NCI-H1092 (cell line): ENCODE measurements at places on chromosomes 3 and 15.

- no peak for DNase-seq
Observed at GRCh38 chr3:193948459-193948858, 187.5 kb upstream of the HES1 start.

DNA sequence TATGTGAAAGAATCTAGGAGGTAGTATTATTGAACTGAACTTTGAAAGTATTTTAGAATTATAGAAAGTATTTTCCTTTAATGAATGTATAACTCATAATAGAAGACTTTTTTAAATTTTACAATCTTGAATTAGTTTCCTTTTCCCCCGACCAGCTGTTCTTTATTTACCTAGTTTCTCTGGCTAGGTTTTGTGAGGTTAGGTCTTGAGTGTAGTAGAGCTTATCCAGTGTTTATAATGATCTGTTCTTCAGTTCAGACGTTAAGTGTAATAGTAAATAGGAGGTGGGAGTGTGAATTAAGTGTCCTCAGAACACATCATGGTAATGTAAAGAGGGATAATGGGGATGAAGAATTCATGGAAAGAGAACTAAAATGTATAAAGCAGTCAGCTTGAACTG lies 93.8 kb downstream of the MYRIP start:
- DNase-seq: no peak

DNA sequence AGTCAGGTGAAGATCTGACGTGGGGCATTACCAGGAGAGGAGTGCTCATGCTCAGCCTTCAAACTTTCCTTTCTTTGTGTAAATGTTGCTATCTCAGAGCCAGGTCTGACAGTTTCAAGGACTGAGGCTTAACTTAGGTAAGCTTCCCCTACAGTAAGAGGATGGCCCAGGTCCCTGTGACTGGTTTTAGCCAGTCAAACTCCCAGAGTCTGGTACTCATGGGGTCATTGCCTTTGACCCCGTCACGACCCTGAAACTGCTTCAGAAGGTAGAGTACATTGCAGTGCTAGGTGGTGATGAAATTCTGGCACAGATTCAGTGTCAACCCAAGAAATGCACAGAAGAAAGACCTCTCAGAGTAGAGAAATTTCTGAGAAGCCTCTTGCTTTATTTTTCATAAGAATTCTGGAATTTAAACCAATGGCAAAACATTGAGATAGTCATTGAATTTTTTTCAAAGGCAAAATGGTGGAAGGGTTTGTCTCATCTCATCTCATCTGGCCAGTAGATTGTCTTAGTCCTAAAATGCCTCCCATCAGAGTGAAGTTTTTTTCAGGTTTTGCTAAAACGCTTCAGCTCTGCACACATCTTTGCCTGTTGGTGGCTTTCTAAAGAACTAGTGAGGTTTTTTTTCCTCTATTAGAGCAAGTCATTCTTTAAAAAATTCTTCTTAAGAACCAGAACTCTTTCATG lies 23.1 kb downstream of the ZBTB38 start:
- no peak for DNase-seq

- no peak for DNase-seq
Observed at GRCh38 chr15:77654975-77655374, 22.3 kb upstream of the LINGO1 start.

- DNase-seq: no peak
Observed at GRCh38 chr3:12734960-12735359, 24.1 kb downstream of the TMEM40 start.

- DNase-seq: peak; percentile 71
Observed at GRCh38 chr3:173397161-173398110, at the start of gene NLGN1. Gene NLGN1 (plus strand): TSS chr3:173397744.

DNA sequence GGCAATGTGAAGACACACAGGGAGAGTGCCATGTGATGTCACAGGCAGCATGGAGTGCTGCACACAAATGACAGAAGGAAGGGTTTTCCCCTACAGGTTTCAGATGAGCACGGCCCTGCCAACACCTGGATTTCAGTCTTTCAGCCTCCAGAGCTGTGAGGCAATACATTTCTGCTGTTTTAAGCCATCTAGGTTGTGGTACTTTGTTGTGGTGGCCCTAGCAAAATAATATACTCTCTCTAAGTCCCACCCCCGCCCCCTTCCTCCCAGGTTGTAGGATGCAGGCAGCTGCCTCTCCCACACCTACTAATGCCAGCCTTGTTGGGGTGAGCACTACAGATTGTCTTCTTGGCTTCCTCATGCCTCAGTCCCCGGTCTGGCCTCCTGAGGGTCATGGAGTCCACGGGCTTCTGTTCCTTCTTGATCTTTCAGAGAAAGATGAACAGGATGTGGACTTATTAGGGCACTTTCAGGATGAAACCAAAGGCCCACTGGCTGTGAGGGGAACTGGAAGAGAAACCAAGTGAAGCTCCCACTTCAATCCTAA lies 180.0 kb downstream of the CD47 start:
- no peak for DNase-seq

- no peak for DNase-seq
Observed at GRCh38 chr3:62550439-62550838, 177.1 kb upstream of the FEZF2 start.

DNA sequence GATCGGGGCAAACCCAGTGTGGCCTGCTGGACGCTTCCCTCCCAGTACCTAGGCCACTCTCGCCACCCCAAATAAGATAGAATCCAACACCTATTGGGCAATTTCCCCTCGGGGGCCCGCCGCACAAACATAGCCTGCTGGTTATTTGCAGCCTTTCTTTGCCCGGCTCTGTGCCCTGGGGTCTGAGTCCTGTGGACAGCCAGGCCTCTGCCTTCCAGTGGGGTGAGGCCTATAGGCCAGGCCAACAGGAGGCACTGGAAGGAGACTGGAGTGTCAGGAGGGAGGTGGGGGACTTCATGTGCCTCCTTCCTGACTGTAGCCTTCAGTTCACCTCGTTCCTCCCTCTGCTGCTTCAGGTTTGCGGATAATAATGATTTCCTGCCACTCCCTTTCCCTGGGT lies 47.4 kb upstream of the LDHAL6B start:
- DNase-seq: no peak

GRCh38 chr15:73075160-73075859 lies 23.0 kb downstream of the NEO1 start:
- no peak for DNase-seq

DNA sequence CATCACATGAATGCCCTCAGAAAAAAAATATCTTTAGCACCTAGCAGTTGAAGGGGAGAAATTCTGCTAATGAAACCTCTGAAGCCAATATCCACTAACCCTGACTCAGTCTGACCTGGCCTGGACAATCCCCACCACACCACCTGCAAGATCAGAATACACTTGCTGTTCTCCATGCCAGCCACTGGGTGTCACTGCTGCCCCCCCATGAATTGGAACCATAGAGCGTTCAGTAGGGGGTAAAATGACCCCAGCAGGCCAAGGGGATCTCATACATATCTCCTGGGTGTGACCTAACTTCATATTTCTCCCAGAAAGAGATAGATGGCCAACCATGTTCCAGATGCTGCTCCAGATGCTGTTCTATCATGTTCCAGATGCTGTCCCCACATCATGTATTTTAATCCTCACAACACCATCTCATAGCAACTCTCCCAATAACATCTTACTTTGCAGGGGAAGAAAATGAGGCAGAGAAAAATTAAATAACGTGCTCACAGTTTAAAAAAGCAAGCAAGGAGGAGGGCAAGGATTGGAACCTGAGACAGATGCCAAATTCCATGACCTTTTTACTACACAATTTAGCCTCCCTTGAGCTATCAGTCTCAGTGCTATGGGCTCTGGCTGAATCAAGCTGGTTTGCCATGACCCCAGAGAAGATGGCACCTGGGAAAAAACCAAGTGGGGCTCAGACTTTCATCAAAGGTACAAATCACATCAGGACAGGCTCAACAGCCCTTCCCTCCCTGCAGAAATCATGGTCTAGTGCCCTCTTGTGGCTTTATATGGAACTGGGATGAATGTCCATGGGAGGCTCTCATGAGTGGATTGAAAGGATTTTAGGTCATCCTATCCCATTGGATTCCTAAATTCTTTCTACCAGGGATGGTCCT lies 12.4 kb downstream of the NTRK3 start:
- DNase-seq: no peak

GRCh38 chr15:81108427-81108826 lies 25.6 kb upstream of the CFAP161 start:
- no peak for DNase-seq

DNA sequence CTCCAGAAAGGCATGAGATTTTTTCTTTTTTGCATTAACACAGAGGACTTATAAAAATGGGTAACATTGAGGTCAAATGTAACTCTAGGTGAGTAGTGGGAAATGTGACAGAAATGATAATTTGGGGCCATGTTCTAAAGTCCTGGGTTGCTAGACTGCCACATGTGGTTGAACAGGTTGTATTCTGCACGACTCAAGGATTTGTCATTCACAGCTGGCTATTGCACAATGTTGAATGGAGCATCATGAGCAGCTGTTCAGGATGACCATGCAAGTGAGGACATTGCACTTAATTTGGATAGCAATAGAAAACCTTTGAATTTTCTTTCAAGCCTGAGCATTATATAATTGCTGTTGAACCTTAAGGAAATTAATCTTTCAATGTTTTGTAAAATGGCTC lies 396.6 kb downstream of the NAALADL2 start:
- DNase-seq: no peak

GRCh38 chr3:52836986-52837385 lies 2.2 kb upstream of the MUSTN1 start:
- no peak for DNase-seq

DNA sequence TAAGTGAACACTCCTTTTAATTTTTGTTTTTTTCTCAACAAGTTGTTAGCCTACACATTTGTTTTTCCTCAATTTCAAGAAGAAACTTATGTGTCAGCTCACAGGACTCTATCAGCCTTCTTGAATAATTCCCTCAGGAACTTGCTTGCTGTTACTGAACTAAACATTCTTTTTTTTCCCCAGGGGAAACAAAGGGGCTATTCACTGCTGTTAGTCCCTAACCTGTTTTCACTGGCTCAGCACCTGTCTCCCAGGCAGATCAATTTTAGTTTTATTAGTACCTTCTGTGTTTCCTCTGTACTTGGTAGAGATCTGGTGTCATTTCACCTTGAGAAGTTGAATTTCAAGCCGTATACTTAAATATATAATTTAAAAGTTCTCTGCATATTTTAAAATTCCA lies 644.6 kb downstream of the CADM2 start:
- DNase-seq: no peak

GRCh38 chr3:4850928-4851265 lies 128.3 kb upstream of the BHLHE40 start:
- no peak for DNase-seq

DNA sequence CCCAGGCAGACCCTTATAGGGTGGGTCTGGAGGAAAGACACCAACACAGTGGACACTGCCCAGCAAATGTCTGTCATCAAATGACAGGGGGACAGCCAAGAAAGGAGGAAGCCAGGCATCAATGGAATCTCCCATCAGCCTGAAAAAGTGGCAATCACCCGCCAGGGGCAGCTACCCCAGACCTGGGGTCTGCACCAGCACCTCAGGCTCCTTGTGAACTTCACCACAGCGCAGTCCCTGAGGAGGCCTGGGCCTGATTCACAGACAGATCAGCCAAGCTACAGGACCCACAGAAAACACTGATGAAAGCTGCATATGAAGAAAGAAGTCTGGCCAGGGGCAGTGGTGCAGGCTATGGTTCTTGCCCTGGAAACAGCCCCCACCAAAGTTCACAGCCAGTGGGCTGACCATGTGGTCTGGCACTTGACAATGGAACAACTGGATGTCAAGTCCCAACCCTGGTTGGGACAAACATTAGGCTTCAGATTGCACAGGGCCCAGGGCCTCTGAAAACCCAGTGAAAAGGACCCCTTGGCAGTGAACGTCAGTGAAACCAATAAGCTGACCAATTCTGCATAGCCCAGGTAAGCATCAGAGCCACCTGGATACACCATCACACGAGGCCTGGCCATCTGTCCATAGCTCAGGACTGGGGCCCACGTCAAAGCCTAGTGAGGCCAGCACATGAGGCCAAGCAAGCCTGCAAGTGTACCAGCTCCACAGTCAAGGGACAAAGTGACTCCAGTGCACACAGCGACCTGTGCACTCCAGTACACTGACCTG lies 29.1 kb downstream of the ALS2CL start:
- no peak for DNase-seq

DNA sequence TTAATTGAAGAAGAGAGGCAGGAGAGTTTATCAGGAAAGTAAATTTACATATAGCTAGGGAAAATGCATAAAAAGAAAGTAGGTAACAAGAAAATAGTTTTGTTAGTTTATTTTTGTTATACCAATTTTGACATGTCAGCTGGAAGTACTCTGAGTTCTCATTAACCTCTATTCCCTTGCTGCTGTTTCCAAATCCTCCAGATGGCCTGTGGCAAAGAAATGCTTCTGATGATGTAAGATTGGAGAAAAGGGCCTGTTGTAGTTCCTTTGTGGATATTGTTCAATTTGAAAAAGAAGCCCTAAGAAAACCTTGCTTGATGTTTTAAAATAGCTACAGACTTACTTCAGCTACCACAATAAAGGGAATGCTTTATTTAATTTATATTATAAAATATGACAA lies 192.9 kb upstream of the SLITRK3 start:
- DNase-seq: no peak

DNA sequence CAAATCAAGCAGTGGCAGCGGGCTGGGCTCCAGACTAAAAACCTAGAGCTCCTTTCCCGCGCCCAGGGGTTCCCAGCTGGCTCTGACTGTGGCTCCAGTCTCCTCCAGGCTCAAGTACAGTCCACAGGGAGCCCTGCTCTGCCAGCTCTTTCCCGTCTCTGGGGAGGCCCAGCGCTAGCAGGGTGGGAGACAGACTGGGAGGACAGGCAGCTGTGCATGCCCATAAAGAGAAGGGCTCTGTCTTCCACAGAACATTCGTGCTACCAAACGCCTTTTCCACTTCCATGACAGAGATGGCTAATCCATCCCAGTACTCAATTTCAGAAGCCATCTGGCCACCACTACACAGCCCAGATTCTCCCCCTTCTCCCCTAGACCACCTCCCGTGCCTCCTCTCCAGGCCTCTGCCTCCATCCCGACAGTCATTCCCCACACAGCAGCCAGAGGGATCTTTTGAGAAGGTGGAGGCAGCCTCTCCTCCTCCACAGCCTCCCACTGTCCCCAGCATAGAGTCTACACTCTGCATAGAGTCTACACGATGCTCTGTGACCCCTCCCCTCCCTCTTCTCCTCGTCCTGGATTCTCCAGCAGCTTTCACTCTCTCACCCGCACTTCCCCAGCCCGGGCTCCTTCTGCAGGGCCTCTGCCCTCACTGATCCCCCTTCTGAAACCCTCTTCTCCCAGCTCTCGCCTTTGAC lies 6.8 kb upstream of the DUSP7 start:
- no peak for DNase-seq

- DNase-seq: peak; percentile 24
Observed at GRCh38 chr3:32238453-32239306, at the start of gene CMTM8. Gene CMTM8 (plus strand): TSS chr3:32238680. CDS start chr3:32238973, 293 bp downstream.

DNA sequence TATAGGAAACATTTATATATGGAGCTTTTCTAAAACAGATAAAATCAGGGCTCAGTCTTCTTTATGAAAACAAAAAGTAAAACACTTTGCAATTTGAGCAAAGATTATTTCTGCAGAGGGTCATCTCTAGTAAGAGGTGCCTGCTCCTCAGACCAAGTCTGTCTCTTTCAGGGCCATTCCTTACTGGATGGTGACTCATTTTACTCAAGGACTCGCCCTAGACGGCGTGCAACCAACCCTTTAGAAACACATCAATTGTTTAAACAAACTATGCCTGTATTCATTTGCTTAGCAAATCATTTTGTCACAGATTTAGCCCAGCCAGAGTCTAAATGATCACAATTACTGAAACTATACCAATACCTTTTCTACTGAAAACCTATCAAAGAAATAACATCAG lies 242.8 kb upstream of the ICE2 start:
- no peak for DNase-seq
